ENCODE measurements at places on chromosomes 3 and 15.

- DNase-seq: no peak
Observed at GRCh38 chr3:196049653-196050052, 32.2 kb downstream of the TFRC start.

DNA sequence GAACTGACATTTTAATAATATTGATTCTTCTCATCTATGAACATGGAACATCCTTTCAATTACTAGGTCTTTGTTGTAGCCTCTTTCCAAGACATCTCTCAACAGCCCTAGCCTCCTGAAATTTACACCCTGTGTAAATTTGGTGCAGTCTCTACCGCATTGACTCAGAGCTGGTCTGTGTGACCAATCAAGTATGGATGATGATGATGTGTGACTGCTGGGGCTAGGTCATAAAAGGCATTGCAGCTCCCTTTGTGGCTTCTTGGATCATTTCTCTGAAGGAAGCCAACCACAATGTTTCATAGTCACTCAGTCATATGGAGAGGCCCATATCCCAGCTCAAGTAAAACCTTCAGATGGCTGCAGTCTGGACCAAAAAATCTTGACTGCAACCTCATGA, 62.1 kb upstream of the FAM3D start:
- no peak for DNase-seq

DNA sequence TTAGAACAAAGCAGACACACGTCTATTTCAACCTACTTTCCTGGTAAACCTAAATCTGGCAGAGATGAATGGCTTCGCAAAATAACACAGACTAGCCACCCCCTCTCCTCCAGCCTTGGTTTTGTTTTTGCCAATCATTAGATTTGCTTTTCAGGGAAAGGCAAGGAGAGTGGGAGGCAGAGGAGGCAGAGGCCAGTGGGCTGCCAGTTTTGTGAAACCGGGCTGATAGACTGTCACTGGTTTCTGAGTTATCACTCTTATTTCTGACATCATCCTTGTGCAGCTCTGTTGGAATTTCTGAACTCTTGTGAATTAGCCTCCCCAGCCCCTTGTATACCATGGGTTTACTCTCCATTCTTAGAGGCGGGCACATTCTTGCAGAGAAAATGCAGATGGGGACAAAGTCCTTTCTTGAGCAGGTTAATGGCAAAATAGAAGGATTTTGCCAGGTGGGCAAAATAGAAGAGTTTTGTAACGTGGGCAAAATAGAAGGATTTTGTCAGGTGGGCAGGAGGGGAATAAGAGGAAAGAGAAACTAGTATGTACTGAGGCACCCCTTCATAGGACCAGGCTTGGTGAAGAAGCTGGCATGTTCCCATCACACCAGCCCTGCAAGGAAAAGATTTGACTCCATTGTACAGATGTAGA, 3.2 kb upstream of the FEM1B start:
- no peak for DNase-seq

GRCh38 chr15:88718731-88719130, 79.9 kb downstream of the ISG20 start:
- no peak for DNase-seq

- no peak for DNase-seq
Observed at GRCh38 chr15:65363766-65364165, 14.0 kb downstream of the IGDCC3 start.

DNA sequence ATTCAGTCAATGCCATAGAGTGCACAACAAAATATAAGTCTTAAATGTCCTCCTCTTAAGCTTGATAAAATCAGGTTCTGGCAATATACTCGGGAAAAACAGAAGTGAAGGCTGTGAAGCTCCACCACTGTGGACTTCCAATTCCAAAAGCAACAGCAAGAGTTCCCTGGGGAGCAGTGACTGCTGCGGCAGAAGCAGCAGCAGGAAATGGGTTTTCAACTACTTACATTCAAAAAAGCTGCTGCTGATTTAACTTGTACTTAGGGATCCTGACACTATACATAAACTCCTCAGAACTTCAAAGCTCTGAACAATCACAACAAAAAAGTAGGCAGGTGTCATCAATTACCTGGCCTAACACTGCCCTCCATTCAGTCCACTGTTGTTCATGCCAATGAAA, 4.7 kb downstream of the CEP152 start:
- no peak for DNase-seq

- no peak for DNase-seq
Observed at GRCh38 chr3:15053541-15053940, 11.6 kb downstream of the MRPS25 start.

DNA sequence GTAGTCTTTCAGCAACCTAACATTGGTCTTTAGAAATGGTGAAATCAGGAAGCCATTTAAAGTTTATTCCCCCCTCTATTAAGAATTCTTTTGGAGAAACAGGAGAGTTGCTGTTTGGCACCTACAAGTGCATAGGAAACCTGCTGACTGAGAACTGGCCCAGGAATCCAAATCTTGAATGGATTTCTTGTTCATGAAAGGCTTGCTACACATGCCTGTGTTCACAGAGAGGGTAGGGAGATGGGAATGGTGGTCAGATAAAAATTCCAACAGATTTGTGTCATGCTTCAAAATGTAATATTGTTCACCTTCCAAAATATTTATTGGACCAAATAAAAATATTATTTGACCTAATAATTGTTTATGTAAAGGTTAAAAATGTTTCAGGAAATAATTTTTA, 24.2 kb upstream of the ZPLD1 start:
- no peak for DNase-seq
